ENCODE measurements at places on chromosomes 5 and 9.

GRCh38 chr5:142981886-142982820, 212.0 kb downstream of the ARHGAP26 start:
- DNase-seq: peak; percentile 94

DNA sequence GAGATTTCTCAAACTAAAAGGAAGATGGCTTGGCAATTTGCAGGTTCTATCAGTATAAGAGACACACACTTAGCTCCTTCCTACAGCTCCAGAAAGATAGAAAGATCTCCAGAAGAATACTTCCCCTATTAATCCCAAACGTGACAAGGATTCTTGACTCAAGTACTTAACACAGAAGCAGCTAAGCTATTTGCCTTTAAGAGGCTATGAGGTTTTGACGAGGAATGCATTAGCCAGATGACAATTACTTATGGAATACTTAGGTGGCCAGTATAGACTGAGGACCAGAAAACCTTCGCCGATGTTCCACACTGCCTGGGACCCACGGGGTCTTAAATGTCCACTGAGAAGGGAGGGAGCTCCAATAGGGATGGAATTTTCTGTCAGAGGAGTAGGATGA, 340.5 kb upstream of the KIF2A start:
- DNase-seq: no peak

- no peak for DNase-seq
Observed at GRCh38 chr5:141512911-141513626, 24.2 kb downstream of the PCDHGC5 start.

GRCh38 chr9:83975300-83975699, 4.7 kb downstream of the HNRNPK start:
- no peak for DNase-seq

DNA sequence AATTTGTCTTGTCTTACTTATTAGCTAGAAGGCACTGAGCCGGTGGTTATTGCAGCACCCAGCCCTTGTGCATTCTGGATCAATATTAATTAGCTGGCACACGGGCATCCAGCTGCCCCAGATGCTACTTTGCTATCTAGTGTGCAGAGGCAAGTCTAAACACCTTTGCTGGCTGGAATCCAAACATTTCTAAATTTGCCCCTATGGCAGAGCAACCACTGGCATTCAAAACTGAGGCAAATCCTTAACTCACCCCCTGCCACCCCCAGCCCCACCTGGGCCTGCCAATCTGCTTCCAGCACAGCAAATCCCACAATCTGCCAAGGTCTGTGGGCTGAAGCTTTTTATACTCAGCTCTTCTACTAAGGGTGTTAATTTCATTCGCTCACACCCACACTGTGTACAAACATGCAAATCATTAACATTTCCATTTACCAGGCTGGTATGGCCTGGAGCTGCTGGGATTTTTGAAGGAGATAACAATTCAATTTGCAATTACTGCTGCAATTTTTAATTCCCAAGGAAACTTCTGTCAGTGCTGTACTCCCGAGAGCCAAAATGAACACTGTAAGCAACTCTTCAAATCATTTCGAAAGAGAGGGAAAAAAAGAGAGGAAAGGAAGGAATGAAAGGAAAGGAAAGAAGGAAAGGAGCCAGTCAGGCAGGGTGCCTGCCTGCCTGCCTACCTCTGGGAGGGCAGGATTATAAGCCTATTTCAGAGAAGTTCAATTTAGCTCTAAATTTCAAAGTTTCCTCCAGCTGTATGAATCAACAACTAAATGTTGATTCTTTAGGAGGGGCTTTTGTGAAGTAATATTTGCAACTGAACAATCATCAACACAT, 35.5 kb downstream of the RAPGEF1 start:
- no peak for DNase-seq

DNA sequence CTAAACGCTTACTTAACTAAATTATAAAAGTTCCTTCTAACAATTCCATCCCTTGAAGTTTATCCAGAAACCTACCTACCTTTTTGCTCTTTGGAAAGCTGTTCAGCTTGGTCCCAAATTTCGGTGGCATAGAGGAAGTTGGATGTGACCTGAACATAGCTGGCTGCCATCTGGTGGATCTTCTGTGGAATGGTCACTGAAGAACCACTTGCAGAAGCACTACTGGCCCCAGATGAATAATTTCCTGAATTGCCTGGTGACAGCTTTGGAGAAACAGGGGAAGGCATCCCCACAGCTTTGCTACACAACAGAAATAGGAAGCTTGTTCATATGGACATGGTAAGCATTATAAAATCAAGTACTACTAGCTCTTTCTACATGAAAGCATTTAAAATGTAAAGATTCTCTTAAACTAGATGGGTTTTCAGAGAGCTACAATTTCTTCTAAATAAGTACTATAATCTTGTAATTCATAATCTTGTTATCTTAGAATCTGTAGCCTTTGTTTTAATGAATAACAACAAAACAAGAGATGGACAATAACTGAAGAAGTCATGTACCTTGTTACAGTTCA, 9.9 kb downstream of the LEAP2 start:
- peak; percentile 46 for DNase-seq

GRCh38 chr5:180315762-180316212, 23.9 kb upstream of the MAPK9 start:
- peak; percentile 27 for DNase-seq

DNA sequence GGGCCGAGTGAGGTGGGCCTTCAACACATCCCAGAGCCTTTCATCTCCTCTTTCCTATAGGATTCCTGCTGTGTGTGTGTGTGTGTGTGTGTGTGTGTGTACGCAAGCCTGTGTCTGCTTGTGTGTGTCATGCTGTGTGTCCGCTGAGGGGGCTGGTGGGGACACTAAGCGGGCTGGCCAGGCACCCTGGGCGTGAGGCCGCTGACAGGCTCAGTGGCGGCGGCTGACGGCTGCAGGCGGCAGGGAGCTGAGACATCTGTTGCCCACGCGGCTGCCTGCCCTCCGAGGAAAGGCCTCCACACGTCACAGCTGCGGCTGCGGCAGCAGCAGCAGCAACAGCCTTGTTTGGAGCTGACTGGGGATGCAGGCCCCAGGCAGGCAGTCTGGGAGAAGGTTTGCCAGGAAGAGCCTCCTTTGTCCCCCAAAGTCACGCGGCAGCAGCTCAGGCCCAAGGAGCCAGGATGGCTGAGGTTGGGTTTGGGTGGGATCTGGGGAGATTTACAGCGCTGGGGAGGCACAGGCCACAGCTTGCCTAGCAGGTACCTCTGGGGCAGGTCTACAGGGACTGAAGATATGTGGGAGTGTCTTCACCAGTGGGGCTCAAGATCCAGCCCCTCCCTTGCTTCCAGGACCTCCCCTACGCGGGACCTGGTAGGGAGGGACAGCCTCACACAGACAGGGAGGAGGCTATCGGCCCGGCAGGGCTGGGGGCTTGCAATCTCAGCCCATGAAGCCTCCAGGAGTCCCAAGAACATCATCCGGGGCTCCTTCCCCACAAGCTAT, 1.8 kb downstream of the PDLIM4 start:
- DNase-seq: no peak

GRCh38 chr5:138641547-138642298, 66.5 kb upstream of the HSPA9 start:
- DNase-seq: peak; percentile 44

DNA sequence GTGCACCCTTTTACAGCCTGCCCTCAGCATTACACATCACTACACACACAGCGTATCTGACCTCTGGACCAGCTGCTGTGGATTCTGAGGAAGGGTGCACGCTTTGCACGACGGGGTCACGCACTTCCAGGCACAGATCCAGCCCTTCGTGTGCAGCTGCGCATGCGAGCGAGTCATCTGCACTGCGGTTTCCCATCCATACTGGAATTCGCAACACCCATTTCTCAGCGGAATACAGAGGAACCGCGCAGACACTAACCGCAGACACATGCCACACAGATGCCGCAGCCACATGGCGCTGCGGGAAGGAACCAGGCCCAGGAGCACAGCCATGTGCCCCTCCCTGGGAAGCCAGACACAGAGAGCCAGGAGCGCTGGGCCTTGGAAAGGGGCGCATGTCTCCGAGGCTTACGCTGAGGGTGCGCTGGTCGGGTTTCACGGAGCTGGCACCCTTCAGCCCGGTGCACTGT, 43.5 kb downstream of the PNPLA7 start:
- DNase-seq: no peak

- no peak for DNase-seq
Observed at GRCh38 chr9:79329861-79330260, 241.9 kb upstream of the TLE4 start.

DNA sequence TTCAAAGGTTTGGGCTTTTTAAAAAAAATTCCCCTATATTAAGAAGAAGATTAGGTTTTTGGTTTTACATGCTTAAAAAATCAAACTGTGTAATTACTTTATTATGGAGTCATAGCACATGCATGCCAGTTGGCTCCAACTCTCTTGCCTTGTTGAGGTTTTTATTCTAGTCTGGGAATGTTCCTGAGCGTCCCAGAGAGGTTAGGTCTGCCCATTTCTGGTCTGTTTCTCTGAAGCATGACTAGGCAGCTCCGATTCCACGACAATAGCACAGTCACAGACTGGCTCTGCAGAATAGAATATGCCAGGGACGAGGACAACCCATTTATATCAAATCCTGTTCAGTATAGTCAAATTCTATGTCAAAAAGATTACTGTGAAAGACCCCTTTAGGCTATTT, 217.0 kb downstream of the PCSK5 start:
- DNase-seq: no peak

- DNase-seq: no peak
Observed at GRCh38 chr5:607541-608428, 4.4 kb upstream of the CEP72 start.

GRCh38 chr5:131787736-131788135, 9.1 kb downstream of the FNIP1 start:
- no peak for DNase-seq

DNA sequence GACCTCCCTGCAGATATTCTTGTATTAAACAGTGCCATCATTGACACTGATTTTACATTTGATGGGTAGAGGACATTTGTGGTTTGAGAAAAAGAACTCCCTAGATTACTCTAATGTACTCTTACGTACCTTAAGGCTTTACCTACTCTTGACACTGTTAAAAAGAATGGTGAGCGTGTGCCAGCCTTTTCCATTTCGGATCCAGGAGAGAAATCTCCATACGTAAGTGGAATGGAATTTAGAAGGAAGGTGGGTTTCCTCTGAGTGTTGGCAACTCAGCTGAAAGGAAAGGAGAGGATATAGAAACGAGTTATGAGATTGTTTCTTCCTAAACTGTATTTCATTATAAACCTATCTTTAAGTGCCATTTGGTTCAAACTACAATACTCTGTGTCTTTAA, 40.9 kb downstream of the TNPO1 start:
- no peak for DNase-seq

DNA sequence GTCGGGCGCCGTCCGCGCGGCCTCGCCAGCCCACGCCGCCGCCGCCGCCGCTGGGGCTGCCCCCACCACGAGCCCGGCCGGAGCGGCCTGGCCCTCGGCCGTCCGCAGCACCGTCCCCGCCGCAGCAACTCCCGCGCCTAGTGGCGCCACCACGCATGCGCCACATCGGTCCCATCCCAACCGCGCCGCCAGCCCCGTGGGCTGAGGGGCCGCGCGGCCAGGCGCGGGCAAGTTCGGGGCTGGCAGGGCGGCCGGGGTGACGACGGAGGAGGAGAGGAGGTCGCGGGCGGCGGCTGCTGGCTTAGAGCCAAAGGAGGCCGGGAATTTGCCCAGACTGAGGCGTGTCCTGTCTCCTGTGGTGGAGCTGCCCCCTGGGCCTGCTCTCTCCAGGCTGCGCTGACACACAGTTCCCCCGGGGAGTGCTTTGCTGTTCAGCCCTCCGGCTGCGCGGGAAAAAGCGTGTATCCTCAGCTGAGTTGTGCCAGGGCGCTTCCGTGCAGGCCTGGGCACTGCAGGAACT, at the start of gene TUSC1:
Gene TUSC1 (minus strand): TSS at position 298 of the 520 bp plus-strand sequence. CDS start 132 bp downstream, at position 166.
- no peak for DNase-seq

DNA sequence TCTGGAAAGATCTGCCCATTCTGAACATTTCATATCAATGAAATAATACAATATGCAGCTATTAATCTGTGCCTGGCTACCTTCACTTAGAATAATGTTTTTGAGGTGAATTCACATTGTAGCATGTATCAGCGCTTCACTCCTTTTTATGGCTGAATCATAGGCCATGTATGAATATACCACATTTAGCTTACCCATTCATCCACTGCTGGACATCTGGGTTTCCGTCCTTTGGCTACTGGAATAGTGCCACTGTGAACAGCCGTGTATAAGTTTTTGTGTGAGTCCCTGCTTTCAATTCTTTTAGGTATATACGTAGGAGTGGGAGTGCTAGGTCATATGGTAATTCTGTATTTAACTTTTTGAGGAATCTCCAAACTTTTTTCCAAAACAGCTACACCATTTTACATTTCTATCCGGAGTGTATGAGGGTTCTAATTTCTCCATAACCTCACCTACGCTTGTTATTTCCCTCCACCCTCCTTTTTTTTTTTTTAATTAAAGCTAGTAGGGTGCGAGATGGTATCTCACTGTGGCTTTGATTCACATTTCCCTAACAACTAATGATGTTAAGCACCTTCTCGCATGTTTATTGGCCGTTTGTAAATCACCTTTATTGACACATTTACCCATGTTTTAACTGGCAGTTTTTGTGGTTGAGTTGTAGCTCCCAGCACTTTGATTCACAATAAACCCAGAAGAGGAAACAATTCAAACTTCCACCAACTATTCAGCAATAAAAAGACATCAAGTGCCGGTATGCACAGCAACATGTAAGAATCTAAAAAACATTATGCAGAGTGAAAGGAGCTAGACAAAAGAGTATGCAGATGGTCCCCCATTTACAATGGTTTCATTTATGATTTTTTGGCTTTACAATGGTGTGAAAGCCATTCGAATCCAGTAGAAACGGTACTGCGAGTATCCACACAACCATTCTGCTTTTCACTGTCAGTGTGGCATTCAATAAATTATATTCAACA, 8.1 kb downstream of the SEMA4D start:
- DNase-seq: no peak

DNA sequence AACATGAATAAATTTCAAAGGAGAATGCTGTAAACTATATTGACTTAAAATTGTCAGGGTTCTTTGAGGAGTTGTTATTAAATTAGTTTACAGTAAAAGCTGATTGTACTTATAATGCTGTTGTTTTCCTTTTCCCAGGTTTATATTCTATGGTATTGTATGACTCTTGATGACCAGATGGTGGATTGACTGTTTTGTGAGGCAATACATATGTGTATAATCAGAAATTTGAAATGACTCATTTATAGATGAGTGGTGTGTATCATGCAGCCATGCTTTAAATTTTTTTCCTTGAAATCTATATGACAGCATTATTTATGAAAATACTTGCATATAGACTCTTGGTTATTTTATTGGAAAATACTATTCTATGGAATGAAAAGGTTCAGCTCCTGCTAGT, 195.3 kb downstream of the CNTLN start:
- DNase-seq: no peak
